ENCODE measurements at places on chromosomes 12 and 14.
A peak's percentile ranks its signal among the peaks of the same experiment; 100 is the strongest.

GRCh38 chr14:68634874-68635595 is 157.8 kb downstream of the ZFP36L1 start:
- DNase-seq = no peak

DNA sequence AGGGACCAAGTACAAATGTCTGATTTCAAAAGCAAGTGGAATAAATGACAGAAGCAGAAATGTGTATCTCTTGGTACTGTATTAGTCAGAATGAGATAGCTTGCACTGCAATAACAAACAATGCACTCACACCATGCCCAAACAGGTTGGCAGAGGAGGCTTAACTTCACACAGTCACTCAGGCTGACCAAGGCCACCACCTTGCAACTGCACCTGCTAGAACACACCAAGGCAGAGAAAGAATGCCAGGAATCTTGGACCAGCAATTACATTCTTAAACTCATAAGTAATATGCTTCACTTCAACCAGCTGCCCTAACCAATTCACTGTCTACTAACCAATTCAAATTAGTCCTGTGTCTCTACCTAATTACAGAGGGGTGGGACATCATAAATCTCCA is 378.3 kb downstream of the BCL11B start:
- no peak for DNase-seq

DNA sequence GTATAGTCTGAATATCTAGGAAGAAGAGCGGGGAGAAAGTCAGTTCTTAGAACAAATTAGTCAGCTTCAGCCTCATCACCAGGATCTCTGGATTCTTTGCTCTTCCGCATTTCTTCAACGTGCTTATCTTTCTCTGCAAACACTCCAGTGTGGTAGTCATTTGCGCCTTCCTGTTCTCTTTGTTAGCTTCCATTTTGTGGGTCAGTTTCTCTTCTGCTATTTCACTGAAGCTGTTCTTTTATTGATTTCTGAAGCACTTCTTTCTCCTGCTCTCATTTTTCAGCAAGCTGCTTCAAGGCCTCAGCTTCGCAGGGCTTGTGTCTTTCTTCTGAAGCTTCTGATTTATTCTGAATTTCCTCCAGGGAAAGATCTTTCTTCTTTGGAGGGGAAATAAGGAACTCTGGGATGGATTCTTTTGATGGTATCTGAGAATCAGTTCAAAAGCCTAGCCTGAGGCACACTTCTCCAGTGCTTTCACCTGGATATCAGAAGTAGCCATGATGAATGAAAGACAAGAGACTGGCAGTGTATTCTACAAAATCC is 13.5 kb downstream of the AMN1 start:
- no peak for DNase-seq

DNA sequence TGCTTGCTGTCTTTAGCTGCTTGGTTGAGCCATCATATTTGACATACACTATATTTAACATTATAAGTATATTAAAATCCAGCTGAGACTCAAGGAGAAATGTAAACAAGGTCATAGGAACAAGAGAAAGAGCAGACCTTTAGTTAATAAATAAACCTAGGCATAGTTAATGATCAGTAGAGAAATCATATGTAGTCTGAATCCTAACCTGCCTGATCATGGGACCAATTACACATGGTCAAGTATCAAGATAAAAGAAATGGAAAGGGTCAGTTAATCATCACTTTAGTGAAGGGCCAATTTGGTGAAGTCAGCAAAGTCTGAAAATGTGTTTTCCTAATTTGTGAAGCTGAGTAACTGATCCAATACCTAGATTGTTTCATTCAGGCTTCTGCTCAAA is 7.5 kb downstream of the RNF212B start:
- no peak for DNase-seq

- DNase-seq = no peak
These were observed 29.0 kb downstream of the MAGOHB start for GRCh38 chr12:10584415-10584814.

DNA sequence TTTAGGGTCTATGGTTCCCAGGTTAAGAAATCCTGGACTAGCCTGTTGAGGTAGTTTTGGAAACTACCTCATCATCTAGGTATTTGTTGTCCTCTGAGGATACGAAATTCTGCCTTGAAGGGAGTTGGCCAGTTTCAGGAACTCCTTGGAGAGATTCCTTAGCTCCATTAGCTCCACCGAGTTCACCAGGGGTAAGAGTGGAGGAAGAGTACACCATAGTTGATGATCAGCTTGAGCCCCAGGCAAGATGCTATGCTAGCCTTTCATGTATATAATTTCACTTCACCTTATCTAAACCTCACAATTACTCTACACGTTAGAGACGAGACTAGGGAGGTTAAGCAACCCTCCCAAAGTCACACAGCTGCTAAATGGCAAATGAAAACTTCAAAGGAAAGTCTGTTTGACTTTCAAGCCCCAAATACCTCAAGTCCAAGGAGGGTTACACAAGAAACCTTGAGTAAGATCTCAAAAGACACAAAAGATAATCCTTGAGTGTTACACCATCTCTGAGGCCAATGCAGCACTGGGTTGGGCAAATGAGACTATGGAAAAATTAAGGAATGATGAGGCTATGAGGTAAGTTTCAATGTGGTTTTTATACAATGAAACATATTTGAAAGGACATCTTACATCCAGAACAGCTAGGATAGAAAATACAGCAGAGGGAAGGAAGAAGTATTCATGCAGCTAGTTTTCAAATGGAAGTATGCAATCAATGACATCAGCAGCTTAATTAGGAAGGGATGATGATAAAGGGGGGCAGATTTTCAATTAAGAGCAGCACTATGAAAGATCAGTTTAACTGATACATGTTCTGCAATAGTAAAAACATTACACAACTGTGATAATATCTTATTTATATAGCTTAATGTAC is 97.2 kb upstream of the KRAS start:
- no peak for DNase-seq

GRCh38 chr12:41905073-41905758 is 239.5 kb downstream of the GXYLT1 start:
- DNase-seq = no peak

- no peak for DNase-seq
These were observed 33.7 kb downstream of the SLC15A5 start for GRCh38 chr12:16243487-16244412.

DNA sequence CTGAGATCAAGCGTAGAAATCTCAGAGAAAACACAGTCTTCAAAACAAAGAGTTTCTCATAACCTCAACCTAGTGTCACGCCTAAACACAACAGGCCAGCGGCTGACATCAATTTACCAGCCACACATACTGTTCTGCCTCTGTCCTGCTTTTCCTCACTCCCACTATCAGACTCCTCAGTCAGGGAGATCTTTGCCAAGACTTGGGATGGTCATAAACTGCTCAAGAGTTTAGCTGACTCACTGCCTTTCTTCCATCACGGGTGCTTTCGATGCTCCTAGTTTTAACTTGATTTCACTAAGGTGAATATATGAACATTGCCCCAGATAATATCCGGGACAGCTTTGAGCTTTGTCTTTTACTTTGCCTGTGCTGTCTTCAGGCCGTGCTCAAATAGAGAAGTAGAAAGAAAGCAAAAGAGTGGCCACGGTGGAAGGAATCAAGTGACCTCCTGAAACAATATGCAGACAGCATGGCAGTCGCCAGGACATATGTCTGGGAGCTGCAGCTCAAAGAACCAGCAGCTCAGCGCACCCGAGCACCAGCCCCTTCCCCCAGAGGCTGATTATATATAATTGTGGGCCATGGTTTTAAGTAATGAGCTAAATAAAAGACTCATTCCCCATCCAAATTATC is 12.1 kb downstream of the MDM1 start:
- DNase-seq = no peak

DNA sequence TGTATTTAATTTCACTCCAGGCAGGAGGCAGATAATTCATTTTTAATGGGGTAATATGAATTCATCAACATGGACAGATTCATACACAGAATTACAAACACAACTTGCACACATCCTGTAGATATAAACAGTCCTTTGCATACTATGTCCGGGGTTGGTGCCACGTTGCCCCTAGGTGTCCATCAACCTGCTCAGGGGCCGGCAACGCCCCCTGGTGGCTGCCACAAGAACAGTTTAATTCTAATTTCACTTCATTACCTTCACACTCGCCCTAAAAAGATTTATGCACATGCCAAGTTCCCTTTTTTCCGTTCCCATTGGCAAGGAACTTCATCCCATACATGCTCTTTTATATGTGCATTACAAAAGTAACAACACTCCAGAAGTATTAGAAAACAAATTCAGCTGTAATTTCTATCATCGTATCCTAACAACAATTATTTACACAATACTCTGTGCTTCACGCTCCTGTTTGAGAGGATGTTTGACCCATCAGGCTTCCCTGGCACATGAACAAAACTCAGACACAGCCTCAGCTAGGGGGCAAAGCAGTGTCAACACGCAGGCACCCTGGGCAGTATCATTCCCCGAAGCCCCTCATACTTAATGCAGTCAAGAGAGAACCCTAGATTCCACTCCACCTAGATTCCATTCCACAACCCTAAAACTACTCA is 15.5 kb downstream of the MANSC1 start:
- DNase-seq = peak; percentile 21

- no peak for DNase-seq
These were observed 70.1 kb upstream of the STRN3 start for GRCh38 chr14:31096255-31096654.
